Activated T-cell treated with anti-CD3 and anti-CD28 coated beads, Interleukin-2, amount 50 U/mL, for 24 hours (primary cell): ENCODE measurements at places on chromosomes 4 and X.

DNA sequence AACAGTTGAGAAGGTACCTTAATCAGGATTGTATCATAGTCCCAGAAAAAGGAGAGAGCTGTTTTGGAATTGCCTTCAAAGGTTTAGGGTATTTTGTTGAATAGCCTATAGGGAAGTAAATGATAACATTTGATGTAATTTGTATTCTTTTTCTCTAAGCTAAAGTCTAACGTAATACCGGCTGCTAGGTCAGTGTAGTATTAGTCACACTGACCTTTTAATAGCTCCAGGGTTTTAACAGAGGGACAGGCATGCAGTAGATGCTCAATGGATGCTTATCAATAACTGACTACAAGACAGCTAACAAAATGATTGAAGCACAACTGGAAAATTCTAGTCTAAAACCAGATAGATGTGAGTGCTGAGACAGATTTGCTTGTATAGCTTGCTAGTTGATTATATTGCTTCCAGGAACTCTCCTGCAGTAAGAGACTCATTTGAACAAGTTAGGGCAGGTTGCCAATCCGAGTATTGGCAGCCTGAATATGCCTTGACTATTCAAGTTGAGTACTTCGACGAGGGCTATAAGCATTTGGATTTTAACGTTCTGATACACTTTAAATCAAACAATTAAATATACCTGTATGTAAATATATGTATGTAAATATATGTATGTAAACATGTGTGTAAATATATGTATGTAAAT, 16.5 kb upstream of the PNPLA4 start:
- no peak for DNase-seq

- DNase-seq: no peak
These were observed 39.1 kb downstream of the SUPT20HL1 start for GRCh38 chrX:24399550-24399949.

GRCh38 chr4:6869944-6870343, 39.7 kb upstream of the TBC1D14 start:
- no peak for DNase-seq

DNA sequence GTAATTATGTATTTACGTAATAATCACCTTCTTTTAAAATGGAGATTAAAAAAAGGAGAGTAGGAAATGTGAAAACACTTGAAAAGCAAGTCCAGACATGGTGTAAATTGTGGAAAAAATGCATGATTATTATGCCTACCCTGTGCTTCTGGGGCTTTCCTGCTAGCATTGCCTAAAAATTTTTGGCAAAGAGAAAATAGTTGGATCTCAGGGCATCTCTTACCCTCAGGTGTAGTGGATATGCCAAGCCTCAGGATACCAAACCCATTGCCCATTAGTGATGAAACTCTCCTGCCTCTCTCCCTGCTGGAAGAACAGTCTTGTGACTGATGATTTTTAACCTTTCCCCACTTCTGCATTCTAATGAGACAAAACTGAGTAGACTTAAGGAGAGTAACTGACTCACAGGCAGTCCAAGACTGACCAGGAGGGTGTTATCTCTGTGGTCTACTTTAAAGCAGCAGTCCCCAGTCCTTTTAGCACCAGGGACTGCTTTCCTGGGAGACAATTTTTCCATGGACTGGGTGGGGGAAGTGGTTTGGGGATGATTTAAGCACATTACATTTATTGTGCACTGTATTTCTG, 174.6 kb downstream of the ZNF330 start:
- DNase-seq: no peak

DNA sequence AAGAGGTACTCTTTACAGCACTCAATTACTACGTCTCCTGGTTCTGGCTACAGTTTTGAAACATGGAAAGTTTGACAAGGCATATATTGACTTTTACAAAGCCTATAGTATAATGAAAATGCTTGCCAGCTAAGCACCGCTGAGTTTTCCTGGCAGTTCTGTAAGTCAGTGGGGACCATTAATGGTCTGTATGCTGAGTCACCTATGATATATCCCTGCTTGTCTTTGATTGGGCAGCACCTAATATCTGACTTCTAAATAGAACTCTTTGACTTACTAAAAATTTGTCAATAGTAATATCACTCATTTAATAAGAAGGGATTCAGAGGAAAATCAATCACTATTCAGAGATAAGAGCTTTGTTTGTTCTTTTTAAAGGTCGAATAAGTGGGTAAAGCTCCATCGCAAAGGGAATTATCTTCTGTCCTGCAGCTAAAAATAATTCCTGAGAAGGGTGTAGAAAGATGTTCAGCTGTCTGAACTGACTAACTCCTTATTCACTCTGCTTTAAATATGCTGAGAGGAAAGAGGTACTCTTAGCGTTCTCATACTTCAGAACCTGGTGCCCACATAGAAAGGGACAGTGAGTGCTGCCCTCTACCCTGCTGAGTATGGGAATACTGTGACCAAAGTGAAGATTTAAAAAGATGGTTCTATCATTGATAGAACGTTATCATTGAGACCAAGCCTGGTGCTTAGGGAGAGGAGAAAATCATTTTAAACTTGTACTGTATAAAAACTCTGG, 959 bp downstream of the SMPX start:
- no peak for DNase-seq

GRCh38 chr4:88841635-88842034, 144.0 kb upstream of the NAP1L5 start:
- DNase-seq: no peak

- no peak for DNase-seq
These were observed 54.4 kb downstream of the MRPL1 start for GRCh38 chr4:77917075-77917474.

DNA sequence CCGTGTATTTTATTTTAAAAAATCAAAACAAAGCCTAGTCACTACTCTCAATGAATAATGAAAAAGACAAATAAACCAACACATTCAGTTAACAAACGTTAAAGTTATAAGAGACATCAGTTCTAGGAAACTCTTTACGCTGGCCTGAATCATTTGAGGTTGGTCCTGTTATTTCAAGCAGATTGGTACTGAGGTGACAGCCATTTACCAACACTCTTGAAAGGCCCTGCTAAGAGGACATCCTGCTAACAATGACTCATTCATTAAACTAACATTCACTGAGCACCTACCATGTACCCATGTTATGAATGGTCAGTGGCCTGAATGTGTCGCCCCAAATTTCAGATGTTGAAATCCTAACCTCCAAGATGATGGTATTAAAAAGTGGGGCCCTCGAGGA, 57.1 kb upstream of the ADGRG2 start:
- DNase-seq: no peak

DNA sequence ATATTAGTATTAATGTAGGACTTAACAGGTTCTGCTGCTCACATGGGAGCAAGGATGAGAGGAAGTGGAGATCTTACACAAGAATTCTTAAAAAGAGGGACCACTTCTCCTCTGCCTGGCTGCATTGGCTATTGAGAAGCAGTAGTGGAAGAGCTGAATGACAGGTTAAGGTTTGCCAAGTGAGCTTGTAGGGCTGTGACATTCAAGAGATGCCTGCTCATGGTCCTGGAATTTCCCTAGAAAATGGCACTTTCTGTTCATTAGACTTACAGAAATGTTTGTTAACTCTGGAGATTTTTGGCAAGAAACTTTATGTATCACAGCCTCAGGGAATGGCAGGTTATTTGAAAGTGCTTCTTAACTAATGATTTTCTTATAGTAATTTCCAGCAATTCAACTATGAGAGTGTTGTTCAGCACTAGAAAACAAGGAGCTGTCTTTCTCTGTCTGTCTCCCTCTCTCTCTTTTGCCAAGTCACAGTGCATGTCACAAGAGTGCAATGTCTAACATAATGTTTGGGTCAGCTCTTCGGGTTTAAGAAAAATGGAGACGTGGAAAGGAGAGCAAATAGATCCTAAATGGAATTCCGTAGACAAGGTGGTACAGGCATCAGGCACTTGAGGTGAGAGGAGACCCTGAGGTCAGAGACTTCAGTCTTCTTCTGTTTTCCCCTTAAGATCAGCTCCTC, 8.3 kb upstream of the NAP1L5 start:
- DNase-seq: no peak

DNA sequence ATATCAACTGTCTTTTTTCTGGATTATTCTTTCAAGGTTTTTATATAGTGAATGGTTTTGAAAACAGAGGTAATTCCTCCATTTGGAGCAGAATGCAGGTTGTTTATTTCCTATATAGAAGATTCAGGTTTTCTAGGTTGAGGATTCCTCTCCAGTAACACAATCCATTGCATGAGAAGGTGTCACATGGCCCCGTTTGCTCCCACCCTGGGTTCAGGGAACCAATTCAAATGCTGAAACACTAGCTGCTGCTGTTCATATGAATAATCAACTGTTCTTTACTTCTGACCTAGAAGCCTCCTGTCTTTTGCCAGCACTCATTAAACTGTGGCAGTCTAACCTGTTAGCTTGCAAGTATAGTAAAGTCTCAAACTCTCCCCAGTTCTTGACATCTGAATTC, 1316.9 kb upstream of the TENM3 start:
- DNase-seq: no peak

DNA sequence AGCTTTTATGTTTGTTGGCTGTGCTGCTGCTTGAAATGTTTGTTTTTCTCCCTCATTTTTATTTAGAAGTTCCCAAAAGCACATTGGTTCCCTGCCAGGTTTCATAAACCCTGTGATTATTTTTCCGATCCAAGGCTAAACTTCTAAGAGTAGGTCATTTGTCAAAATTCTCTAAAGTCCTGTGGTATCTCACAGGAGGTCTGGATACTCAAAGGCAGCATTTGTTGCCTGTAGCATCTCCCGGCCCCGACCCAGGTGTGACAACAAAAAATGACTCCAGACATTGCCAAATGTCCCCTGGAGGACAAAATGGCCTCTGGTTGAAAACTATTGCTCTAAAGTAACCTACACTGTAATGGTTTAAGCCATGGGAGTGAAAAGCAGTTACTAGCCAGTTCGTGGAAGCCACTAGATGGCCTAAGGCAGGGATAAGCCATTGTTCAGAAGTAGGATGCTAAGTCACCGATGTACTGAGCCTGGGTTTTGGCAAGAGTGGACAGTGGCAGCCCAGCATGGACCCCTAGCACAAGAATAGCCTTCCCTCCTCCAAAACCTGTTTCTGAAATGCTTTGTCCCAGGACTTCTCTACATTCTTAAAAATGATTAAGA, 256.1 kb downstream of the THOC2 start:
- no peak for DNase-seq

- DNase-seq: no peak
These were observed 113.6 kb downstream of the GLUD2 start for GRCh38 chrX:121160987-121161386.

DNA sequence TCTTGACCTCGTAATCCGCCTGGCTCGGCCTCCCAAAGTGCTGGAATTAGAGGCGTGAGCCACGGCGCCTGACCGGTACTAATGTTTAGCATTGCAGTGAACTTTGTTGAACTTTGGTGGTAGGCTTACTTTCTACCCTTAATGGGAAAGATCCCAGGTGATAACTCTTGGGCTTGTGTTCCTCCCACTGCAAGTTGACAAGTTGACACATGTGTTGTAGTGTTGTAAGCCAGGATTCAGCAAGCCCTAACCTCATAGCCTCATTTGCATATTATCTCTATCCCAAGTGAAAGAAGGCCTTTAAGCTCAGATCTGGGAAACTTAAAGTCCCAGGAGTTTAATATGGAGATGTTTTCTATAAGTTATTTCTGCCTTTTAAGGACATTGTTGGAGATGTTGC, 80.0 kb upstream of the CLCN4 start:
- no peak for DNase-seq

DNA sequence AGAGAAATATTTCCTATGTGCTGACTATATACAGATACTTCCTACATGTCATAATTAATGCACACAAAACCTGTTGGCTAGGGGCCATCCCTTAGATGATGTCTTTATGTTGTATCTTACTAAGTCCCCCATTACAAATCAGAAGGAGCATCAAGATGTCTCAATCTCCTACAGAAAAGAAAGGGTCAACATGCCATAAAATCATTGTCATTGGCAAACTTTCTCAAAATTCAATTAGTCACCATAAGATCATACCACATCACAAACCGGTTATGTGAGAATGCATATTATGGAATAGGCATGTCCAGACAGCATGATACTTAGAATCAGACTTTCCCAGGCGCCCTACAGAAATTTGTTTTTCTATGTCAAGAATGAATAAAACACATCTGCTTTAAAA, 175.2 kb upstream of the TET2 start:
- DNase-seq: no peak
